ENCODE measurements at places on chromosomes 7 and 10.

- no peak for DNase-seq
These were observed 7.7 kb downstream of the CPVL start for GRCh38 chr7:29138588-29138987.

DNA sequence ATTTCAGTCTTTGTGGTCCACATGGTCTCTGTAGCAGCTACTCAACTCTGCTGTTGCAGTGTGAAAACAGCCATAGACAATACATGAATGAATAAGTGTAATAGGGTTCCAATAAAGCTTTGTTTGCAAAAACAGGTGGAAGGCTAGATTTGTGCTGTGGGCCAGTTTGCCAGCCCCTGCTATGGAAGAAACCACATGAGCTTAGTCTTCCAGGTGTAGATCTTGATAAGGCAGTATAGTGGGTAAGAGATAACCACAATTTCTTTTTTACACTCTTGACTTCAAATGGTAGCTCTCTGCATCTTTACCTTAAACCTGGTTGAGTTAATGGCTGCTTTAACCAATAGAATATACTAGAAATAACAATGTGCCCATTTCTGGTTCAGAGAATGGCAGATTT, 135.0 kb upstream of the PALS2 start:
- DNase-seq, result no peak

- no peak for DNase-seq
These were observed 30.1 kb downstream of the CAV1 start for GRCh38 chr7:116554911-116555310.

- DNase-seq, result no peak
These were observed 8.2 kb upstream of the OPTN start for GRCh38 chr10:13091801-13092200.

GRCh38 chr10:32150532-32151101, 94.4 kb upstream of the KIF5B start:
- DNase-seq, result no peak

DNA sequence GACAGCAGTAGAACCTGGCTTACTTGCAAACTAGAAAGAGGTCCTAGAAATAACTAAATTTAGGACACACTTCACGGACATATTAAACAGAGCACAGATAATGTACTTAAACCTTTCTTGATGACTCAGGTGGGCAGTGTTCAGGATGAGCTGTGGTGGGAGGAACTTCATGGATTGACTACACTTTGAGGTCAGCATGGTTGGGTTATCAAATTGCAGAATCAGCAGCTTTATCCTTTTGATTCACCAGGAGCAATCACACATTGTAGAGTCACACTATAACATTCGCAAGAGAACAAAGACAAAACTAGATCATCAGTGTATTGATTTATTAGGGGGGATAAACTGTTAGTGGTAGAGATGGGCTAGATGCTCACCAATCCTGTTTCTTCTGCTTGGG, 38.6 kb upstream of the AGK start:
- no peak for DNase-seq

Measured in stimulated activated CD8-positive, alpha-beta memory T cell treated with anti-CD3 and anti-CD28 coated beads, Interleukin-15, amount 100 ng/mL, for 24 hours (primary cell).